ENCODE measurements at places on chromosomes 2 and 18. TPM values are rescaled to one million over a fixed set of nuclear protein-coding genes. Genes with fewer than 3 reads are reported as not detected.

- H3K4me3 ChIP-seq, result no peak overlapping the region
- H3K4me1 ChIP-seq, result peaks cover 56% of the 10 kb centered on the region
- H3K36me3 ChIP-seq, result no peaks in the 10 kb centered on the region
Measured at GRCh38 chr18:9147440-9148202, 11.0 kb downstream of the ANKRD12 start.

DNA sequence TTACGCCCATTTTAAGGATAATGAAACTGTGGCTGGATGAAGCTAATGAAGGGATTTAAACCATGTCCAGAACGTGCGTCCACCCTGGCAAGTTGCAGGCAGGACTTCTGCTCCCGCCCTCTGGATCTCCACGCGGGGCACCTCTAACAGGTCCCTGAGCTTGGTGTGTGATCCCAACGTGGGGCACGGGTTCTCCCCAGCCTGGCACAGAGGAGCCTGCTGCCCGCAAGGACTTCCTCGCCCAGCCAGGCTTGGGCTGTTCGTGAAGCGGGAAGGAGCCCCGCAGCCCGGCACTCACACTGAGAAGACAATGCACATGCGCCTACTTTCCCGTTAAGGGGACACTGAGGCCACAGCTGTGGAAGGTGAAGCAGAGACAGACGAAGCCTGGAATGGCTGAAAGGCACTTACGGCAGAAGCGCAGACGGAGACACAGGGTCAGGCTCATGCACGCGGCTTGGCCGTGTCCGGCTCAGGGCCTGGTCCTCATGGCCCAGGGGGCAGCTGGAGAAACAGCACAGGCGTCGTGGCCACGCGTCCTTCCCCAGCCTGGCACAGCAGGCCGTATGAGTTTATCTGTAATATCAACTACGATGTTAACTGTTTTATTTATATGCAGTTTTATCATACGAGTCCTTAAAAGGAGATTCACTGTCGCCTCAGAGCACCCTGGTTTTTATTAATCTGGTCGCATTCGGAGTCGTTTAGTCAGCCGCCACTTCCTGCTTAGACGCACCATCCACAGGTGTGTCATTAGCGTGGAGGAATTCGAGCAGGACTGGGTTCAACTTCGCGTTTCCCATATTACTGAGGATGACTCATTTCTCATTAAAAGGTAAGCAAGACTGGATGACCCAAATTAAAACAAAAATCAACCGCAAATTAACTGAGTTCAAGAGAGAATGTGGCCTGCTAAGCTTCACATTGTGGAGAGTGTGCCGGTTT, 835.9 kb downstream of the GALR1 start:
- no peaks in the 10 kb centered on the region for H3K4me1 ChIP-seq
- no peaks in the 10 kb centered on the region for H3K36me3 ChIP-seq
- H3K4me3 ChIP-seq, result no peak overlapping the region
- no peaks in the 10 kb centered on the region for H3K27me3 ChIP-seq
- no peak overlapping the region for H3K27ac ChIP-seq
- no peak for DNase-seq

- no peaks in the 10 kb centered on the region for H3K36me3 ChIP-seq
- no peak overlapping the region for H3K4me3 ChIP-seq
- H3K27me3 ChIP-seq, result no peaks in the 10 kb centered on the region
- H3K27ac ChIP-seq, result no peak overlapping the region
Measured at GRCh38 chr2:44770221-44771195, 171.0 kb upstream of the SIX3 start.

- no peak overlapping the region for H3K4me3 ChIP-seq
- no peaks in the 10 kb centered on the region for H3K27me3 ChIP-seq
- H3K36me3 ChIP-seq, result no peaks in the 10 kb centered on the region
- H3K4me1 ChIP-seq, result peaks cover 46% of the 10 kb centered on the region
Measured at GRCh38 chr2:37857575-37858399, 67.3 kb upstream of the RMDN2 start.

GRCh38 chr2:128696421-128696820, 377.8 kb upstream of the HS6ST1 start:
- no peaks in the 10 kb centered on the region for H3K36me3 ChIP-seq
- no peak overlapping the region for H3K4me3 ChIP-seq
- H3K27ac ChIP-seq, result no peak overlapping the region

DNA sequence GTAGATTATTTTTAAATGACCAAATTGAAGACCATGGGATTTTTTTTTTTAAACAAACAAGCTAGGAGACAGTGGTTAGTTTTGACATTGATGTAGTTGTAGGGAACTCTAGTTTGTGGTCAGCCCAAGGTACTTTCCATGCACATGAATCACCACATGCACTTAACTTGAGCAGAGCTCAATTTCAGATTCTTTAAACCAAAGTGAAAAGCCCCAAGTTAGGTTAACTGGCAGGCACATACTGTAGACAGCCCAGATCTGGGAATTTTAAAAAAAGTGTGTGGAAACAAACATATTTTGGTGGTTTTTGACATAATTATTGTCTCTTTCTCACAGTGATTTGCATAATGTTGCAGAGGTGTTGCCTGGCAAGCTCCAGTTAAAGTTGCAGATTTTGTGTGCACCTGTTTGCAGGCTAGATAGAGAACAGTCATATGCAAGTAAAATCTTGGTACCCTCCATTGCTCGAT, 88.4 kb downstream of the BCL2L11 start:
- no peak for DNase-seq
- H3K4me3 ChIP-seq, result no peak overlapping the region
- H3K4me1 ChIP-seq, result no peaks in the 10 kb centered on the region

ANKRD62 gene
- not detected for total RNA-seq

DNA sequence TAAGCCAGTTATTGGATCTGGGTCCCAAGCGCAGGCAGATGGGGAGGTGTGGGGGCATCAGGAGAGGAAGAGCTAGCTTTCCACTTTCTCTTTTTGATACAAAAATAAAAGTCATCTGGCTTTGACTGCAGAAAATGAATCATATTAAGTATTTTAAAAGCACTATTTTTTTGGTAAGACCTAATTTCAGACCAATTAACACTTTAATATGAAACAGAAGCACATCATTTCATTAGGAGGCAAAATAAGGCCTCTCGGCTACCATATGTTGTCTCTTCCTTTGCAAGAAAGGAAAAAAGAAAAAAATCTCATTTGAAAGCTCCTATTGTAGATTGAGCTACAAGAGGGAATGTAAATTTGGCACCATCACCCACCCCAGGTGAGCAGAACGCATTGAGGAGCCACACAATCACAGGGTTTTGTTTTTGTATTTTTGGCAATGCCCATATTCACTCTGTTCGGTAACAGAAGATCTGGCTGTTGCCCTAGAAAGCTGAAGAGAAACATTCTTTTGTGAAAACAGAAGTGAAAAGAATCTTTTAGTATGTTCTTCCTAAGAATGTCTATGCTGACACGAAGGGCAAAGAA, 390.7 kb upstream of the ETAA1 start:
- no peaks in the 10 kb centered on the region for H3K27me3 ChIP-seq
- H3K4me3 ChIP-seq, result no peak overlapping the region
- no peaks in the 10 kb centered on the region for H3K4me1 ChIP-seq
- no peak for DNase-seq
- no peak overlapping the region for H3K27ac ChIP-seq

SULT1C2 gene
- not detected for total RNA-seq
